ENCODE measurements at places on chromosomes 1 and 21.

DNA sequence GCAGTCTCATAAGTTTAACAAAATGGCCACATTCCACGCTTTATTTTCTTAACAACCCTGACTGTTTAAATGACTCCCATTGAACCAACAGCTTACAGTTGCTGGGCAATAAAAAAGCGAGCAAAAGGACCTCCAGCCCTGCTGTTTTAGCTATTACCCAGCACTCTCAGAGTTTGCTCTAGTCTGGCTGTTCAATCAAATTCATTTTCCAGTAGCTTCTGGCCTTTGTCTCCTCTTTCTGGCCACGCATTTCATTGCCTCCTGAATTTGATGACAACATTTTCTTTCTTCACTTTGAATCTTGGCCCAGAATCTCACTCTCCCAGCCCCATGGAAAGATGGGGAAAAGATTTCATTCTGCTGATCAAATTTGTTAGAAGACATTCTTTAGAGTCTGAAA is 44.1 kb upstream of the DOCK7 start:
- DNase-seq = no peak

DNA sequence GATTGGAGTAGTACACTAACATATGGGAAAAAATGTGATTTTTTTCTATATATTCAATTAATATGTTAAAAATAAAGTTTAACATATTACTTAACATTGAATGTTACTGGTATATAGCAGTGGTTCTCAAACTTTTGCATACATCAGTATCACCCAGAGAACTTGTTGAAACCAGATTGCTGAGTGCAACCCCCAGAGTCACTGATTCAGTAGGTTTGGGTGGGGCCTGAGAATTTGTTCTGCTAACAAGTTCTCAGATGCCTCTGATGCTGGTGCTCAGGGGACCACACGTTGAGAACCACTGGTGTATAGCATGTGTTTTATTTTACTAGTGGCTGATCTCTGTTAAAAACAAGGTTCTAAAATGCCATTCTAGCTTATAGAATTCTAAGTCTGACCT is 161.9 kb downstream of the HHIPL2 start:
- no peak for DNase-seq

DNA sequence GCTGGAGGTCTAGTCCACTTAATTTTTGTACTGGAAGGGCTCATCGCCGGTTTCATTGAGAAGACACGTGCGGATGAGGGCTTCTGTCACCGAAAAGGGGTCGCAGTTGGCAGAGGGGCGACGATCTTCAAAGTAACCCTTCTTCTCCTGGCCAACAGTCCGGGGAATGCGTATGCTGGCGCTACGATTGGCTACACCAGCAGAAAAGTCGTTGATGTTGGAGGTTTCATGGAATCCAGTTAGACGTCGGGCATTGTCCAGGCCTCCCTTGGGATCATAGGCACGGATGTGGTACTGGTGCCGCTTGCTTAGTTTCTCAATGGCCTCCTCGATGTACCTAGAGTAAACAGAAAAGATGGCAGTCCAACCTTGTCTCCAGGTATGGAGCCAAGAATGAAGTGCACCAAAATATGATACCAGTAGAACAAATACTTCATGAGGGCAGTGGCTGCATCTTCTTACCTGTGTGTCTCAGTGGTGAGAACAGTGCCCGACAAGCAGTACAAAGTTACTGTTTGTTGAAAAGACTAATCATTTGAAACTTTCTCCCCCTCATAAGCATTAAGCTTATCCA is 7.1 kb downstream of the GLUL start:
- DNase-seq = no peak

GRCh38 chr1:162138599-162139181 is 69.2 kb downstream of the NOS1AP start:
- DNase-seq = no peak

GRCh38 chr21:35932232-35932911 is 128.0 kb downstream of the SETD4 start:
- DNase-seq = no peak

DNA sequence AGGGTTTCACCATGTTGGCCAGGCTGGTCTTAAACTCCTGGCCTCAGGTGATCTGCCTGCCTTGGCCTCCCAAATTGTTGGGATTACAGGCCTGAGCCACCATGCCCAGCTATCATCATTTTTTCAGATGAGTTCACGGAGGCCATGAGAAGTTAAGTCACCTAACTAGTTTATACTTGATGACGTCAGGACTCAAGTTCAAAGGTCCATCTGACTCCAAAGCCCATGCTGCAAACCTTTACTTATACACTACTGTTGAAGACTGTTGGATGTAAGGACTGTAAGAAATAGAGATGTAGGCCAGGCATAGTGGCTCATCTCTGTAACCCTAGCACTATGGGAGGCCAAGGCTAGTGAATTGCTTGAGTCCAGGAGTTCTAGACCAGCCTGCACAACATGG is 40.8 kb upstream of the STMN1 start:
- DNase-seq = no peak

- no peak for DNase-seq
These were observed 5.3 kb upstream of the SRP9 start for GRCh38 chr1:225772323-225772768.

DNA sequence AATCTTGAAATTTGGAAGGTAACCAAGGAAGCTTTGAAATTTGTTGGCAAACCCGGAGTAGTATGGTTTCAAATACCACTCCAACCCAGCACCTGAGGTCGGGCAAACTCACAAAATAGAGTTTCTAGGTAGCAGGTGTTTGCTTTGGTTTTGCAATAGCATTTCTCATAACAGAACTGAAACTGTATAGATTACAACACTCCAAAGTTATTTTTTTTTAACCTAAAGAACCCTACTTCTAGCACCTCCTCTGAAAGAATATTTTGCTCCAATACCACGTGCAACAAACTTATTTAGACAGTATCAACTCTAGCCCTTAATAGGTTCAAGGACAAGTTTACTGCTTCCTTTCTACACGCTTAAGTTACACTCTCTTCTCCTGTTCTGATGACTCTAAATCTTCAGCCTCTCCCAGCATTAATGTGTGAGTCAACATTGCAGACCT is 178.5 kb upstream of the FMN2 start:
- DNase-seq = no peak

DNA sequence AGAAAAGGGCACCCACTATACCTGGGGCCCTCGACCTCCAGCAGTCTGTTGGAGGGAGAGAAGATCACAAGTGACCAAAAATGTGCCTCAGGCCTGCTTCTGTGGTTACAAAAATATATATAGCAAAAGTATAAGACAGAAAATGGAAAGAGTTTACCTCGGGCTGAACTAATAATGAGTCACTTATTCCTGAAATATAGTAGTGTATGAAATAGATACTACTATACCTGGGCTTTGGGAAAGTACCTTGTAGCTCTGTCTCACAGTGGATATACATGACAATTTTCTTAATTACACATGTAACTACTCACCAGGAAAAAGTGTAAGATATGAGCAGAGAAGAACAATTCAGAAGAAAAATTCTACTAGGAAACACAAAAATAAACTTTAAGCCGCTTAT is 7.3 kb upstream of the APCS start:
- no peak for DNase-seq

DNA sequence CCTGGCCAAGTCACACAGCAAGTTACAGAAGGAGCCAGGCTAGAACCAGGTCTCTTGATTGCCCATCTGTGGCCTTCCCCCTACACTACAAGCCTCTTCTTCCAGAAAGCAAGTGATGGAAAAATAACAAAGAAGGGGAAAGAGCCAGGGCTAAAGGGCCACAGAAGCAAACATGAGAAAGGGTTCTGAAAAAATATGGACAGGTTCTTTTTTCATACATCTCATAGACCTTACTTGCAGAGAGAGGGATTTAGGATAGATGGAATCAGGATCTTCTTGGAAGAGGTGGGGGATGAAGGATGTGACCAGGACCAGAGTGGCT is 3.2 kb downstream of the RHBG start:
- no peak for DNase-seq

DNA sequence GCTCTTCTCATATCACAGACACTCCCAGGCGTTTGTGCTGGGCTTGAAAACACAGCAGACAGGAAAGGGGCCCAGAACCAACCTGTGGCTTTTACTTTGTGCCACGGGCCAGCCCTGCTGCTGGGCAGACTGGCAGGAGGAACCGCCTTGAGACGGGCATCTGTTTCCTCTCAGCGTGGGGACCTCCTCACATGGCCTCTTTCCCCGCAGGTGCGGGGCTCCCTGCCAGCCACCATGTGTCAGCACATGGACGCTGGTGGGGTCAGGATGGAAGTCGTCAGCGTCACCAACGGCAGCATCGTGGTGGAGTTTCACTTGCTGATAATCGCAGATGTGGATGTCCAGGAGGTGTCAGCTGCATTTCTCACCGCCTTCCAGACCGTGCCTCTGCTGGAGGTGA is 47.8 kb downstream of the UMODL1 start:
- DNase-seq = no peak

- no peak for DNase-seq
These were observed 186.1 kb downstream of the TRABD2B start for GRCh38 chr1:47810964-47811682.

GRCh38 chr1:25700144-25700523 is 83.5 kb downstream of the MAN1C1 start:
- no peak for DNase-seq

DNA sequence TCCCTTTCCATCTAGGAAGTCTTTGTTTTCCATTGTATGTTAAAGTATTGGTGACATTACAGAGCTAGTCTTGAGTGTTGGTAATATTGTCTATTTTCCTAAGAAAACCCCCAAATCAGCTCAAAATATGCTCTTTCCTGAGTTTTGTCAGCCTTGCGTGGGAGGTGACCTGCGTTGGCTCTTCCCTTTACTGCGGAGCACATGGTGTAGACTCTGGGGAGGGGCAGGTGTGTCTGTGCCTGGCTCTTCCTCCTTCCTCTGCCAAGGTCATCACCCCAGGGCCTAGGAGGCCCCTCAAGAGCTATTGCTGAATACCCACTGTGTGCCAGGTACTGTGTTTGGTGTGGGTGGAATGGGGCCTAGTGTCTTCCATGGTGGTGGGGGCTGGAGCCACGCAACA is 33.4 kb downstream of the CACNA1E start:
- DNase-seq = no peak

DNA sequence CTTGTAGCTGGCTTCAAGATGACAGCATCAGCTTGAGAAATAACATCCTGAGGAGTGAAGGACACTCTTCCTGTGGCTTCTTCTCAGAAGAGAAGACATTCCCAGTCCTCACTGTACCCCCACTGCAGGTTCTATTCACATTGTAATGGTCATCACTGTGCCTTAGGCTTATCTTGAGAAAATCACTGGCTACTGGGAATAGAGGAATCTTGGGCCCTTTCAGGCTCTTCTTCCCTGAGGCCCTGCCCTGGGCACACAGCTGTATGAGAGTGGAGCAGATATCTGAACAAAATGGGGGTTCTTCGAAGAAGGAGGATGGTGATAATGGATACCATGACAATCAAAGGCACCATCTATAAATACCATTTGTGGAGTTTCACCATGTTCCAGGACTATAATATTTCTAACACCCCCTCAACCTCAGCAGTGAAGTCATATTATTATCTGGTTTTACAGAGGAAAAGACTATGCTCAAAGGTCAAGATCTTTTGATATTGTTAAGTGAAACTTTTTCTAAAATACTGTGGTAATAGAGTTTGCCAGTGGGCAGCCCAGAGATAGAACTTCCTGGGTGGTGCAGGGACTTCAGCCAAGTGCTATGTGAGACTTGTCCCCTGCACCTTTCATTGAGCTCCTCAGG is 143.1 kb upstream of the KCNE2 start:
- DNase-seq = no peak

GRCh38 chr1:226902601-226903000 is 32.2 kb downstream of the PSEN2 start:
- DNase-seq = no peak
